ENCODE measurements at places on chromosomes 7 and 10.

- no peak for DNase-seq
Observed at GRCh38 chr10:12919574-12919973, 81.9 kb downstream of the CCDC3 start.

DNA sequence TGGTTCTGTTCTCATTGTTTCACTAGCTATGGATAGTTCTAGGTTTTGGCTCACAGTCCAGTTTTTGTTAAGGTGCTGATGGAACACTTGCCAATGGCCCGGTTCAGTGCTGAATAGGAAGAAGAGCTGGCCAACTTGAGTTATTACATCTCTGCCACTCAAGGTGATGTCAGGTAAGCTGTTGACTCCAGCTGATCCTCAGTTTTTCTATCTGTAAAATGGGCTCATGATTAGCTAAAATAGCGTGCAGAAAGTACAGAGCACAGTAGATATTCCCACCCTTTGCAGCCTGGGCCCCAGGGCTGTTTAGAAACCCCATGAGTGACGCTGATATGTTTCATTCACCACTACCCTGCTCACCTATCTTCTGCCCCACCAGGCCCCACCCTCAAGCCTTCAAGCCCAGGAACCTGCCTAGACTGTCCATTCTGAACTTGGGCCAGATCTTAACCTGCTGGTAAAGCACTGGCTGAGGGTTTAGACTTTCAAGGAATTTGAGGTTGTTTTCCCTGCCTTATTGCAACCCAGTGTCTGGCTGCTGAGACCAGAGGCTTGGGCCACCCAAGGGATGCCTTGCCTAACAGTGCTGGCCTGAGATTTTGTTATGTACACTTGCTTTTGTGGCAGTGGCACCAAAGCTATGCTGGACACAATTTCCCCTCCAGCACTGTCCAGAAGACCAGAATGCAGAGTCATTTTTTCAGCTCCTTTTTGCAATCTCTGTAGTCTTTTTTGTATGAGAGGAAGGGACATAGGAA, 378.2 kb upstream of the ZMIZ1 start:
- no peak for DNase-seq

DNA sequence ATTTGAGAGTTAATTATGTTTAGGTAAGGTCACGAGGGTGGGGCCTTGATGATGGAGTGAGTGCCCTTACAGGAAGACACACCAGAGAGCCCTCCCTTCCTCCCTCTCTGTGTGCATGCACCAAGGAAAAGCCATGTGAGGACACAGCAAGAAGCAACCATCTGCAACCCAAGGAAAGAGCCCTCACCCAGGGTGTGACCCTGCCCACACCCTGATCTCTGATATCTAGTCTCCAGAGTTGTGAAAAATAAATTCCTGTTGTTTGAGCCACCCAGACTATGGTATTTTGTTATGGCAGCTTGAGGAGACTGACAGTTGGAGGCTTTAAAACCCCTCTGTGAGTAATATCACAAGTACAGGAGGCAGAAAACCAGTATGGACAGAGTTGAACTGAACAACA, 15.0 kb upstream of the MCM10 start:
- no peak for DNase-seq

DNA sequence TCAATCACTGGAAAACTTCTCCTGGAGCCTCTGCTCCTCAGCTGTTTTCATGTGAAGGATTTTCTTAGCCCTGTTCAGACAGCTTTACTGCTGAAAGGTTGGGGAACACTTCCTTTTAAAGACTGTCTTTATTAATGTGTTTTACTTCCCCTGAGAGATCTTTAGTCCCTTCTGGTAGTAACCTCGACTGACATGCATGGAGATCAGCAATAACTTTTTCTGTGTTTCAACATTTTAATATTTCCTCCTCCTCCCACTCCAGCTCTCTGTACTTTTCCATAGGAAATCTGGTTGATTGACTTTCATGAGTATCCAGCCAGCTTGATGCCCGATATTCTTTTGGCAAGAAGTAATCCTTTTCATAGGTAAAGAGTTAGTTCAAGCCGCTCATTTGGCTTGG, 62.7 kb upstream of the STRIP2 start:
- DNase-seq: no peak

- DNase-seq: no peak
Observed at GRCh38 chr10:80161321-80162083, 29.0 kb downstream of the PLAC9 start.

- no peak for DNase-seq
Observed at GRCh38 chr10:94013331-94013760, 19.6 kb downstream of the PLCE1 start.

DNA sequence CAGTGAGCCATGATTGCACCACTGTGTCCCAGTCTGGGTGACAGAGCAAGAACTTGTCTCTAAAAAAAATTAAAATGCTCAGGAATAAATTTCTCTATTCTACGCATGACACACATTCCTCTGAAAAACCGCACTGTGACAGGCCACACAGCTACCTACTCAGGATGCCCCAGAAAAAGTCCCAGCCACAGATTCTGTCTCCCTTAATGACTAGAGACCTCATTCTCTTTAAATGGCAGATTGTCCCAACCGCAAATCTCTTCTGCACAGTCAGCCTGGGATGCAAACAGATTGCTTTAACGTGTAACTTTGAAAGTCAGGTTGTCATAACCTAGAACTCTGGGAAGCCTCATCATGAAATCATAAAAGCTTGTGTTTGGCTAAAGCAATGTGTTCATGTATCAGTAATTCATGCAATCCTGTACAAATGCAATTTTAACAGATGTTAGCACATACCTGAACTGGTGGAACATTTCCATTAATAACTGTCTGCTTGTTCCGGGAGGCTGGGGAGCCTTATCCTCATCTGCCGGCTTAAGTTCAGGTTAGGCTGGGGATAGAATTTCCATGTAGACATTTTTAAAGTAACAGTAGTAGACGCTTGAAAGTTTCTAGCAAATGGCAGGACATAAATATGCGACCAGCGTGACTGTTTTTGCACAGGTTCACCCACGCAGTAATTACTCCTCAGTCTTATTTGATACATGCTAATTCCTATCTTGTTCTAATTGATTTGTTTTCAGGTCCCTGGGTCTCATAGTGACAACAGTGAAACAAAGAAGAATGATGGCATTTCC, 26.2 kb upstream of the MSRB2 start:
- DNase-seq: no peak

DNA sequence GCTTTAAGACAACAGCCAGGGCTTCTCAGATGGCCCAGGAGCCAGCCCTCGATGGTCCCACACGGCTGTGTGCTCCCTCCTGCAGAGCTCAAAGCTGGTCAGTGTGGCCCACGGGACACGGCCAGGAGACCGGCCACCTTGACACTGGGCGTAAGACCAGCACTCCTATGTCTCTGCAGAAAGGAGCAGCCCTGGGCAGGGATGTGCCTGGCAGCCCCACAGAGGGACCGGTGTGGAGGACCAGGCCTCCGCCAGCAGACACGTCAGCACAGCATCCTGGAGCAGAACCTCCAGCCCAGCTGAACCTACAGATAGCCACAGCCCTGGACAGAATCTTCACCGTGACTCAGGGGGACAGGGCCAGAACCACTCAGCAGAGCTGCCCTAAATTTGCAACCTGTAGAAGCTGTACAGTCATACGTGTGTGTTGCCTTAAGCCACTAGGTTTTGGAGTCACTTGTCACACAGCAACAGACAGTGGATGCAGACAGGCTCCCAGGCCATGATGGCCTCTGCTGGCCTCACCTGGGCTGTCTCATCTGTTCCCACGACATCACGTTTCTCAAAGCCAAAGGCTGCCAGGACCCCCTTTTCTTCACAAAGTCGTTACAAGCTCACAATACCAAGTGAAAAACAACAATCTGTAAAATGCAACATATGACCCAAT, 132.4 kb downstream of the DIP2C start:
- DNase-seq: no peak

GRCh38 chr7:103879928-103880600, 109.4 kb downstream of the RELN start:
- no peak for DNase-seq

- DNase-seq: no peak
Observed at GRCh38 chr7:111825046-111825445, 262.8 kb upstream of the IMMP2L start.

- no peak for DNase-seq
Observed at GRCh38 chr10:117477961-117478670, 64.4 kb upstream of the EMX2 start.

All from stimulated activated CD8-positive, alpha-beta memory T cell treated with anti-CD3 and anti-CD28 coated beads, Interleukin-7, amount 100 ng/mL, for 1 hour (primary cell).